ENCODE measurements at places on chromosomes 4 and X.

GRCh38 chrX:17464194-17464593, 89.2 kb downstream of the NHS start:
- no peak for DNase-seq

- DNase-seq = peak; percentile 16
Measured at GRCh38 chrX:37627602-37628001, 56.1 kb downstream of the LANCL3 start.

- DNase-seq = no peak
Measured at GRCh38 chr4:2126309-2127043, 67.3 kb downstream of the NAT8L start.

DNA sequence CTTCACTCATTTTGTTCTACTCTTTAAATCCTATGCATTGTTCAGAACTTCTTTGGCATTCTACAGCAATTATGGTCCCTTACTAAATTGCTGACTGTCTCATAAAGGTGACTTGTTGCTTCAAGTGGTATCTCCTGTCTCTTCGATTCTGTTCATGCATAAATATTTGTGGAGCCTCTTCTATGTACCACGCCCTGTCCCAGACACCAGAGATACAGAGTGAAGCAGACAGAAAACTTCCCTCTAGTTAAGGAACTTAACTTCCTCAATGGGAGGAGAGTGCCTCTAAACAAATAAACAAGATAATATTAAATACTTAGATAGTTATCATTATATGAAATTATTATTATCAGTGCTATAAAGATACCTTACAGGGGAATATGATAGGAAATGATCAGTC, 235.7 kb downstream of the FRAS1 start:
- DNase-seq = no peak

GRCh38 chr4:30281986-30282385, 438.2 kb upstream of the PCDH7 start:
- no peak for DNase-seq

DNA sequence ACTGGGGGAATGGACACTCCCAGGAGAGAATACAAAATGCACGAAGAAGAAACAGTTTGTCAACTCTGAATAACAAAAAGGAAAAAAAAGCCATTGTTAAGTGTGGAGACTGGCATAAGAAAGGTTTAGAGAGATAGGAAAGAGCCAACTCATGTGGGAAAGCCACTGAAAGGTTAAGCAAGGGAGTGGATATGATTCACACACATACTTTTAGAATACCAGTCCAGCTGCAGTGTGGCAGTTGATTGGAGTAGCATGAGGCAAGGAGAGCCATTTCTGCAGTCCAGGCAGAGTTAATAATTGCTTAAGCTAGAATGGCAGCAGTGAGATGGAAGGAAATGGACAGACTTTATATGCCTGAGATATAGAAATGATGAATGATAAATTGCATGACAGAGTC, 36.9 kb upstream of the ADAD1 start:
- DNase-seq = no peak

GRCh38 chrX:153935326-153935851, 552 bp upstream of the NAA10 start:
- no peak for DNase-seq

GRCh38 chrX:109783701-109784079, 50.6 kb upstream of the ACSL4 start:
- no peak for DNase-seq

DNA sequence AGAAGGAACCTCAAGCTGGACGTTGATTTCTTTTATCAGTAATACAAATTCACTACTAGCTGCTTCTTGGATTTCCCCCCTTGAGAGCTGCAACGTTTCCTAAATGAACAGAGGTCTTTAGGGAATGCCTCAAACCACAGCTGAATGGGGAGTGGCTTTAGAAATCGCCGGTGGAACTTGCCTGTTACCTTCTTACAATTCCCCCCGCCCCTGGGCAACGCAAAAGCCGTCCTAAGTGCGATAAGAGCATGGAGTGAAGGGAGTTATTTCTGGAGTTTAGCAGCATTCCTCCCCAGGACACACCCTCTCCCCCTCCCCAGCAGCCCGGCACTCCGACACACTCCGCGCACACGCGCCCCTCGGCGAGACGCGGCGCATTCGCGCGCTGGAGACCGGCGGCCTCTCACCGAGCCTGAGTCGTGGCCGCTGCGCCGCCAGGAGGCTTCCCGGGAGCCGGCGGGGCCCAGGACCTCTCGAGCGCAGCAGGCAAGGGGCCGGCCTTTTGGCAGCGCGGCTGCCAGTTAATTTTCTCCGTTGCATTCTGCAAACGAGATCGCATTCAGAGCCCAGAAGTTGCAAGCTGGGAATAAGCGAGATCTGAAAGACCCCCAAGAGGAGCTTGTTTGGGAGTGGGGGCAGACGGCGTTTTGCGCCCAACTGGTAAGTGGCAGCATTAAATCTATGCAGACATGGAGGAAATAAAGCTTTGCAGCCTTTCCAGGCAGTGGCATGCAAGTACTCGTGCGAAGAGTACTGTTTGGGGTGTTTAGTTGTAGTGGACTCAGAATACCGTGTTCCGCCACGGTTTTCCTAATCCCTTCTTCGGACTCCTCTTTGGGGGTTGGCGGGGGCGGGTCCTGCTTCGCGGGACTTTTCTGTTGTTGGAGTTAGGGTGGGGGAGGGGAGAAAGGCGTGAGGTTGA, 134.7 kb downstream of the PALLD start:
- DNase-seq = peak; percentile 25

- DNase-seq = no peak
Measured at GRCh38 chr4:74205046-74205445, 47.1 kb downstream of the MTHFD2L start.

DNA sequence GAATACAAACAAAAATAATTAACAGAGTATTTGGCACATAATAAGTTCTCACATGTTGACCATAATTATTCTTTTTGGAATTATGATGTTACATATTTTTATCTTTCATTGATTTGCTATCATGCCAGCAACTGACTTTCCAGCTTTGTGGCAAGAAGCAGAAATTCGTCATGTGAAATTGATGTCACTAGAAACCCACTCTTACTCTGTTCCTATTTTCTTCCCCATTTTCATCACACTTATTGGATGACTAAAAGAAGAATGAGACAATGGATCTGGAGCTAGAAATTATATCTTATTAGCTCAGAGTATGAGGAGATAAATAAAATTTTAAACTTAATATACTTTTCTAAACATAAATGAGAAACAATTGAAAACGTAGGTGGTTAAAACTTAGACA, 31.9 kb downstream of the EGF start:
- no peak for DNase-seq

DNA sequence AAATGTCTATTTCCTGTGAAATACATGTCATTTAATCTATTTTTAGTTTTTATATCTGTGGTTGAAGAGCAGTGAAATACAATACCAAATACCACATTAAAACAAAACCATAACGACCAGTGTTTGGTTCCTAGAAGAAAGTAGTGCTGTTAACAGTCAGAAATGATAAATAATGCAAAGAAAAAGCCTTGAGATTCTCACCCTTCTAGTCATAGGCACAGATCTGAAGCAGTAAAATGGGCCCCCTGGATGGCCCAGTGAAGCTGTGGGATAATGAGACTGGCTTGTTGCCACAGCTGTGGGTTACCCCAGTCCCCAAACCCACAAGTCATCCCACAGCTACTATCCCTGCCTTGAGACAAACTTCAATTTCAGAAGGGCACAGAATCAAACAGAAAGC, 137.3 kb upstream of the RPL34 start:
- DNase-seq = peak; percentile 51

- no peak for DNase-seq
Measured at GRCh38 chr4:139822391-139822790, 156.8 kb downstream of the MGST2 start.

- peak; percentile 30 for DNase-seq
Measured at GRCh38 chrX:43882294-43882681, at the start of gene MAOB. Gene MAOB (minus strand): TSS chrX:43882450. CDS start chrX:43882299, 151 bp downstream.

GRCh38 chr4:113560579-113560978, 201.0 kb downstream of the CAMK2D start:
- no peak for DNase-seq

DNA sequence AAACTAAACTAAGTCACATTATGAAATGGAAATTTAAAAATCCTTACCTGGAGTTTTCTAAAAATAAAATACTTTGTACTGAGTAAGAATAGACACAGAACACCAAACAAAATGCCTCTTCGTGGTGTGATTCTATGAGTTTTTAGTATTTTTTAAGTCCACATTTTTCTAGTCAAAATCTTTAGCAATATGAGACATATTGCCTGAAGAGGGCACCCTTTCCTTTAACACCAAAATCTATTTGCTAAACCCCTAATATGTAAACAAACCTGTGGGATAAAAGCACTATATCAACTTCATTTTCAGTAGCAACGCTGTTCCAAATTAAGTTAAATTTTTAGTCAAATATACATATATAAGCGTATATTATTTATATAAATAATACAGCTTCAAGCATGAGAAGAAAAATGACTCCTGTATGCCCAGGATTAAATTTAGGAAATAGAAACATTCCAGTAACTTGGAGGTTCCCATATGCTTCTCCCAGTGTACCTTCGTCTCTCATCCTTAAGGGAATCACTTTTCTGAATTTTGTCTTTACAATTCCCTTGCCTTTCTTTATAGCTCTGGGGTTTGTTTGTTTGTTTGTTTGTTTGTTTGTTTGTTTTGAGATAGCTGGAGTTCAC, 23.0 kb upstream of the PGM2 start:
- peak; percentile 85 for DNase-seq

- DNase-seq = no peak
Measured at GRCh38 chr4:1638272-1638598, 45.9 kb downstream of the FAM53A start.

GRCh38 chr4:83542225-83542624, 6.3 kb downstream of the GPAT3 start:
- no peak for DNase-seq

DNA sequence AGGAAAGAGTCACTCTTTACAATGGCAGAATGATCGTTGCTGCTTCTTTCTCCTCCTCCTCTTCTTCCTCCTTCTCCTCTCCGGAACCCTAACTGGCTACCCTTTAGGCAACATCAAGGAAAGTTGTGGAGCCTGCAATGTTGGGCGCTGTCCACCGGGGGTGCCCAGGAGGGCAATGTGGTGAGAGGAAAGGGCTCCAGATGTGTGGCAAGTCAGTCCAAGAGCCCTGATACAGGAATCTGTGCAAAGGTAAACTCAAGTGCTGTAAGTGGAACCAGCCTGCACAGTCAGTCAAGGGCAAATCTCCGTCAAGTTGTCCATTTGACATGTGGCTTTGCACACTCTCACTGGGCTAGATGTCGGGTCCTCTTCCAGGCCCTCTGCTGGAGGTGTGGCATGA, 2.8 kb downstream of the RTL5 start:
- DNase-seq = peak; percentile 43

- no peak for DNase-seq
Measured at GRCh38 chr4:519885-520682, 21.1 kb downstream of the PIGG start.

DNA sequence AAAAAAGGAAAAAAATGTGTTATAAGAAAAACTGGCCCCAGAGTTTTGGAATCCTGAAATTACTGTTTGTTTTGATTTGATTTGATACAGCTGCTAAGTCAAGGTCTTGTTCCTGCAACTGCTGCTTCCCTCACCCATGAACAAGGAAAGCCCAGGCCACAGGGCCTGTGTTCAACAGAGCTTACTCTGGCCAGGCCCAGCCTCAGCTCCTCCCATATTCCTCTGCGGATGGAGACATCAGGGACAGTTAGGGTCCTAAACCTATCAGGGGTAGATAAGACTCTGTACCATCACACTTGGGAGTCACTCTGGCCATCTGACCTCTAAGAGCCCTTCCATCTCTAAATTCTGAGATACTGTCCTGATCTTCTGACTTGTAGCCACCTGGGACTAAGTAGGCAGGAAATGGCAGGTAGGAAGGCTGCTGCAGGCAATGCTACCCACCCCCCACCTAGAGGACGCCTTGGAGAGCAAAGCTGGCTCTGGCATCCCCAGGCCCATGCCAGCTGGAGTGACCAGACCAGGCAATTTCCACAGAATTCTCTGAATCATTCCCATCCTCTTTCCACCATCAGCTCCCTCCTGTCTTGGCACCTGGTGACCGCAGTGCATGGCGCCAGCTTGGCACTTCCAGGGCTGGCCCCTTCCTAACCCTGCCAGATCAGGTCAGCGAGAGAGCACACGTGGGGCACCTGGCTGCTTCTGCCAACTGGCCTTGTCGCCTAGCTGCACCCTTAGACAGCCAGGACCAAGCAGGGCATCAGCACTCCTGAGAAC, 58.0 kb upstream of the TMEM33 start:
- DNase-seq = no peak

- DNase-seq = no peak
Measured at GRCh38 chr4:166996216-166996615, 238.1 kb downstream of the SPOCK3 start.

DNA sequence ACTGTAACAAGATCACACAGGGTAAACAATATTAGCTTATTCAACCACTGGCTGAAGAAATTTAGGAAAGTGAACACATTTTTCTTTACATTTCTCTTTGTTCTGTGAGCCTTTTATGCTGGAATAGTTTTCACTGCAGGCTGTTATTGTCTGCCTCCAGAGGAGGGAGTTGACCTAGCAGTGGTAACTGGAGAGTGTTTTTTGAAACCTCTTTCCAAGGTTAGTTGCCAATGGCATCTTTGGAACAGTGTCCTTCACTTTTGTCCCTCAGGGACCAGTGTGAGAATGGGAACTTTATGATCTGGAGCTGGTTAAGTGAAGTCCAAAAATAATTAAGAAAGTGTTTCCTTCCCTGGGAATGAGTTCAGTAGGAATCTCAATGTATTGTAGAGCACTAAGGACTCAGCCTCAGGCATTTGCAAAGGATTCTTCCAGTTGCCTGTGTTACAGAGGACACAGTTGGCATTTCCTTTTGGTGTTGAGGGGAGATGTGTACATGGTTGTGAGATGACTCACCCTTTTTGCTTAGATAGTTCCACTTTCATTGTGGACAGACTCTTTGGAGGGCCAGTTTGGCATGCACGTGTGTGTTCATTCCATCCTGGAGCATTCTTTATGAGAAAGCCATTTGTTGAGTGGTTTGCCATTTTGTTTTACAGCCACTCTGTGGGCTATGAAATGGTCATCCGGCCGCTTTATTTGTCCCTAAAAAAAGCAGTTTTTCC, 61.3 kb downstream of the AR start:
- DNase-seq = no peak

DNA sequence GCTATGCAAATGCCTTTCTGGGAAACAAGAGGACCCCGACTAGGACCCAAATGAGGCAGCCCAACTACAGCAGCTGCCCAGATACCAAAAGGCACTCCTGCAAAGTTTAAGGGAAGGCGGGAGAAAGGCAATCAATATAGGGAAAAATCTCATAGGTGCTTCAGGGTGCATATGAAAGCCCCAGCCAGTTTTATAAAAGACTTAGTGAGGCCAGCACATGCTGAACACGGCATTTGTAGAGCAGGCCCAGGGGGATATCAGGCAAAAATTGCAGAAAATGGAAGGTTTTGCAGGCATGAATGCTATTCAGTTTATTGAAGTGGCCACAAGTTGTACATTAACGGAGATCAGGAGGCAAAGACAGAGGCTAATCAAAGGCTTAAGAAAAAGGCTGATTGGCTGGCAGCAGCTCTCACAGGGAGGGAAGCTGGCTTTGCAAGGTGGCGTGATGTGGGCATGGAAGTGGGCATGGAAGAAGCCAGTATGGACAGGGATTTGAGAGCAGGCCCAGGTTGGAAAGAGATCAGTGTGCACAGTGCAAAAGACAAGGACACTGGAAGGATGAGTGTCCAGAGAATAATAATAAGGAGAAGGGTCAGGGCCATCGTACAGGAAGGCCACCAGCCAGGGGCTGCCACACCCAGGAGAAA, 37.7 kb upstream of the UGT2B7 start:
- DNase-seq = no peak
